Spleen (tissue), 13 donors: ENCODE measurements at places on chromosomes 16 and 17.
A peak's percentile ranks its signal among the peaks of the same experiment; 100 is the strongest.

GRCh38 chr16:13397126-13397525 lies 495.7 kb downstream of the SHISA9 start:
- no peak for DNase-seq

- no peak for DNase-seq
Measured at GRCh38 chr17:14417336-14417735, 116.5 kb downstream of the HS3ST3B1 start.

- no peak for DNase-seq
Measured at GRCh38 chr16:66188917-66189725, 177.4 kb upstream of the CDH5 start.

- DNase-seq: peak; percentile 59
Measured at GRCh38 chr16:87311387-87311786, 5.8 kb downstream of the C16orf95 start.

DNA sequence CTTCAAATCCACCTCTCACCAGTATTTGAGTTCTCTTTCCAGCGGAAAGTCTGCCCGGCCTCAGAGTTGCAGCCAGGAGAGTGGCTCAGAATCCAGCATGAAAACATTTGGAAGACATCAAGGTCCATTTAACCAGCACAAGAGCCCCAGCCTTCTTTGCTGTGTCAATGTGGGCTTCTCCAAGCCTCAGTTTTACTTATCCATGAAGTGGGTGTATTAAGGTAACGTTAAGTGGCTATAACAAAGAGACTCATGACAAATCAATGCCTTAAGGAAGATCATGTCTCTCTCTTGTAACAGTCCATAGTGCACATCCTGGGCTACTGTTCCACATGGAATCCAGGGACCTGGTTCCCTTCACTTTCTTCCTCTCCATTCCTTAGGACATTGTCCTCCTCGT lies 959 bp upstream of the SPPL2C start:
- DNase-seq: no peak

DNA sequence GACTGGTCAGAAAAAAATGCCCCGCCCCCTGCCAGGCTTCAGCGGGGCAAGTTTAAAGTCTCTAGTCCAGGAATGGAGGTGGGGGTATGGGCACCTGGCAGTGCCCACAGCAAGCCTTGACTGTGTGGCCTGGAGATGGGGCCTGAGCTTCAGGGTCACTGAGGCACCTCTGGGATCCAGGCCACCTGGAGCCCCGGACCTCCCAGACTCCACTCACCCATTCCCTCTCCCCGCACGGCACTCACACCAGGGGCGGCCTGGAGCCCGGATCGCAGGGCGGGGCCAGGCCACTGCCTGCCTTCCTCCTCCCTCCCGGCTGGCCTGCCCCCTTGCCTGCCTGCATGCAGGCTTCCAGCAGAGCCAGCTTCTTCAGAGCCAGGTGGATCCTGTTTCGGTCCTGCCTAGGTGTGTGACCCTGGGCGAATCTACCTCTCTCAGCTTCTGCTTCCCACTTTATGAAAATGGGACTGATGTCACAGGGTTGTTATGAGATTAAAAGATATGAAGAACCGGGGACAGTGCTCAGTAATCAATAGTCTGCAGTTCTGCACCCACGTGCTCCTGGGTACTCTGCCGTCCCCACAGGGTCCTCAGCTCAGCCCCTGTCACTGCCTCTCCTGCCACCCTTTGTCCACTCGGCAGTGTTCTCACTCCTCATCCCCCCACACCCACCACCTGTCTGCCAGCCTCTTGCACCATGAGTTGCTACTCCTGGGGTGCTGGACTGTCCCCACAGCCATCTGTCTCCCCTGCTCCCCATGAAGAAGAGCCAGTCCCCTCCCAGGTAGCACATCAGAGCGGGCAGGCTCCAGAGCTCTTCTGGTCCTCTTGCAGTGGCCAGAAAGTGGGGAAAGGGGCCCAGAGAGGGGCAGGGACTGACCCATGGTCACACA lies 1.2 kb upstream of the TCAP start:
- peak; percentile 71 for DNase-seq

GRCh38 chr16:81514041-81514559 lies 69.5 kb downstream of the CMIP start:
- peak; percentile 82 for DNase-seq

DNA sequence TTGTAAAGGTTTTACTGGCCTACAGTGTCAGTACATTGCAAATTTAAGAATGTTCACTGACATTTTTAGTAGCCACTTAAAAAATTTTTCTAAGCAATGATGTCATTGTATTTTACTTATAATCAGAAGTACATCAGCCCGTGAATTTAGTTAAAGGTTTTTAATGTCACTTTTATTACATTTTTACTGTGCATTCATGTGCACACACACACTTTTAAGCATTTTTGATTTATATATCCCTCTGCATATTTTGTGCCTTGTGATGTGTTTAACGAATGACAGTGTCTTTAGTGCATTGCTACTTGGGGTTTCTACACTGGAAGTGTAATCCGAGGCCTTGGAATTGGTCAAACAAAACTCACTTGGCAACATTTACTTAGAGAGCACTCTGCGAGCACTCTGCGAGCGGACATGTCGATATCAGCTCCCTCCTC lies 190.4 kb downstream of the WWOX start:
- DNase-seq: no peak

DNA sequence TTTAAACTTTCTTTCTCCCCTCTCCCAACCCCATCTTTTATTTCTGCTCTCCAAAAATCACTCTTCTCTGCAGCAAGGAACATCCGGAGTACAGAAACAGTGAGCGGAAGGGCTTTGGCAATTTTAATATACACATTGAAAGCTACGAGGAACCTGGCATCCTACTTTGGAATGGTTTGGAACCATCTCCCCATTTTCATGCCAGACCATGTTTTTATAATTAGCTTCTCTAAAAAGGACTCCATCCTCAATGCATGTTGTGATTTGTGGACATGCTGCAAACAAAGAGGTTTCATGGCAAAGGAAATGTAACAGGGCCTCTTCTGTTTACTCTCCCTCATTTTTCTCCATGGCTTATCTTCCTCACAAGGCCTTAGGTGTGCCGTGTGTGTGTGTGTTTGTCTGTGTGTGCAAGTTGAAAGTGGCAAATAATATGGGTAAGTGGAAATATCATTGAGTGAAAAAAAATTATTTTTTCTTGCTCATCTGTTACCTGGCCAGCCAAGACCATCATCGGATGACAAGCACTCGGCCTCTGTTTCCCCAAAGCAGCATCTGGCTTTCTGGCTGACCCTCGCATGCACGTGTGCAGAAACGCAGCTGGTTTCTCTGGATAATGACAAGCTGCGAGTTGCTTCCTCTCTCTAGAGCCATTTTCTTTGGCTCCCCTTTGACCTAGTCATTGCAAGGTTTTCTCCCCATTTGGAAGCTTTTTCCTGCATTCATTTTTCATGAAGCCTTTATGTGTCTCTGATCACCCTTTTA lies 585.0 kb downstream of the TMEM114 start:
- DNase-seq: no peak

DNA sequence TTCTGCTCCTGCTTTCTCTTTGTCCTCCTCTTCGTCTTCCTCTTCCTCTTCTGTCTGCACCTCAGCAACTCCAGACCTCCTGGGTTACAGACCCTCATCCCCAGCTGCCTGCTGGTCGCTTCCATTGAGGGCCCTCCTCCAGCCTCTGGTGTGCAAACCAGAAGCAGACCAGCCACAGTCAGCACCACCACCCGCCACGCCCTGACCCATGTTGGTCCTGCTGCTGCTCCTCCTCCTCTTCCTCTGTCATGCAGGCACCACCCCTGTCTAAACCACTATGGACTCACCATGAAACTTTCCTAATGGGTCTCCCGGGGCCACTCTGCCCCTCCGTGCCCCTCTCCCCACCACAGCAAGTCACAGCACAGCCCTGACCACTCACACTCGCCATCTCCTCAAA lies 11.4 kb upstream of the OGFOD3 start:
- no peak for DNase-seq

- DNase-seq: no peak
Measured at GRCh38 chr16:81483064-81483969, 38.7 kb downstream of the CMIP start.

- peak; percentile 43 for DNase-seq
Measured at GRCh38 chr16:66908116-66908515, 10.6 kb downstream of the CDH16 start.

DNA sequence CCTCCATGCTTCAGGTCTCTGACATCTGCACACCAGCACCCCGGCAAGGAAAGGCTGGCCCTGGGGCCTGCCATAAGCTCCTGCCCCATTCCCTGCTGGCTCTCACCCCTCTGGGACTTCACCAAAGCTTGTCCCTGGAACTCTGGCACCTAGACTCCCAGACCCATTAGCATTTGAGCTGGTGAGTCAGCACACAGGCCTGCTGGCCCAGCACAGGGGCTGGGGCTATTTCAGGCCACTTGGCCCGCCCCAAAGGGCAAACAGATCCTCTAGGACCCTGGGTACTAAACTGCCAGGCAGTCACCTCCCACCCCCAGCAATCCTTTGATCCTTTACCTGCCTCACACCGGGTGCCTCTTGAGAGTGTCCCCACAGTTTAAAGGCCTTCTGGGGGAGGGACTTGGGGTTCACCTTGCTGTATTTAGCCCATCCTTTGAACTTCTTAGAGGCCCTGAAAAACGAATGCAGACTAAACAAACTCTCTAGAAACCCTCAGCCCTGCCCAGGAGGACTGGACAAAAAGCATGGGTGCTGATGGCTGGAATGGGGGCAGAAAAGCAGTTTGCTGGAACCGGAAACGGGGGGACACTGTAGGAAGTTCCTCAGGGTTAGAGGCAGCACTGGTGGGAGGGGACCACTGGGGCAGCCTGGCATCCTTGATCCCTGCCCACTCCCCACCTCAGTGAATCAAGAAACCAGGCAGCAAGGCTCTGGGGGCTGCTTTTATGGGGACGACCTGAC lies 3.2 kb upstream of the SAMD14 start:
- DNase-seq: no peak

DNA sequence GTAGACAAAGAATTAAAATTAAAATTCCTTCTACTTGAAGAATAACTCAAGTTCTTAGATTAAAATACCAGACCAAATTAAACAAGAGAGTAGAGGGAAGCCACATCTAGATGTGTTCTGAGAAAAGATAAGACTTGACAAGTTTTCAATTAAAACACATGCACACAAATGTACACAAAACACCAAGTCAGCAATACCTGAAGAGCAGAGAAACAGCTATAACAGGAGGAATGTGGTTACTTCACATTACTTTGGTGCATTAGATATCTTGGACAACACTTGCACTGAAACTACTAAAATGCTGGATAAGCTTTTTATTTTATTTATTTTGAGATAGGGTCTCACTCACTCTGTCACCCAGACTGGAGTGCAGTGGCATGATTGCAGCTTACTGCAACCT lies 113.9 kb downstream of the MAP2K4 start:
- no peak for DNase-seq

GRCh38 chr16:28569021-28569420 lies 15.3 kb downstream of the SGF29 start:
- DNase-seq: no peak

- no peak for DNase-seq
Measured at GRCh38 chr17:70114405-70114804, 39.4 kb downstream of the KCNJ16 start.

GRCh38 chr17:601244-601925 lies 113.3 kb downstream of the VPS53 start:
- no peak for DNase-seq

GRCh38 chr16:48454051-48454450 lies 68.8 kb upstream of the SIAH1 start:
- no peak for DNase-seq

DNA sequence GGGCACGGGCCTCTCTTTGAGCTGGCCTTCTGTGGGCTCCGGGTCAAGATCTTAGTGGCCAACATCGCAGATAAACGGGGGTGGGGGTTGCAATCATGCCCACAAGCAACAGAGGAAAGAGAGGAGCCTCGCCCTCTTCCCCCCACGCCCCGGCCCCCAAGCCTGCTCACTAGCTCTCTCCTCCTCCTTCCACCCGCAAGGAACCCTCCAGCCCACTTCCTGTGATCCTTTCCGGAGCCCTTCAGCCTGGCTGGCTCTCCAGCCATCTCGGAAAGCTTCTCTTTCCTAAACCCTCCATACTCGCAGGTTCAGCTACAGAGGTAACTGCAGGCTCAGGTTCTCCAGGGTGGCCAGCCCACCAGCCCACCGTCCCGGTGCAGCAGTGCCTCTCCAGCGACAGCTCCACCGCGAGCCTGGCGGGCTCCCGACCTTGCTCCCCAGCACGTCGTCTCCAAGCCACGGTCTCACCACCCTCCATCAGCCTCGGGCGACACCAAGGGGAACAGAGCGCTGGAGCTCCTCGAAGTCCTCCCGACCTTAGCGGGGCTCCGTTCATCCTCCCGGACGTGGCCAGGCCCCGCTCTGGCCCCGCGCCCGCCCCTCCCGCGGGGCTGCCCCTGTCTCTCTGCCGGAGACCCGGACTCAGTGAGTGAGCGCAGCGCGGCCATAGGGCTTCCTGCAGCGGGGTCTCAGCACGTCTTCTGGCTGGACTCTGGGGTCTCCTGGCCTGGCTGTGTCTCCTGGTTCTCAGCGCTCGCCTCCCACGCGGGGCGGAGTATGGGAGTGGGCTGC lies 12.9 kb upstream of the ODF4 start:
- DNase-seq: no peak
